ENCODE measurements at places on chromosomes 13 and 19.

DNA sequence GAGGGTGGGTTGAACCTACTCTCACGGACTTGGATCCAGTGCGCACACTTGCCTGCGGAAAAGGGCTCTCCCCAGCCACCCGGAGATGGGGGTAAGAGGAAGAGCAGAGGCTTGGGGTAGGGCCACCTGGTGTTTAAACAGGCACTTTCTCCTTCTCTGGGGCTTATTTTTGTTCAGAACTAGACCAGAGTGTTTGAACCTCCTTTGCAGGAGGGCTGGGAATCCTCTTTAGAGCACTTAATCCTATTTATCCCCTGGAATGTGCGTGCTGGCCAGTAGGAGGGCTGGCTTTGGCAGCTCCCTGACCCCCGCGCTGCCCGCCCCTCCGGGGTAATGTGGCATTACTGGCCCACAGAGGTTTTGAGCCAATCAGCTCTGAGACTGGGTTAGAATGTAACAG is 2.0 kb downstream of the RGS9BP start:
- DNase-seq, result no peak
- H3K27ac ChIP-seq, result no peak overlapping the region
- H3K4me1 ChIP-seq, result peaks cover 21% of the 10 kb centered on the region

- H3K27ac ChIP-seq, result no peak overlapping the region
- H3K4me1 ChIP-seq, result peaks cover 37% of the 10 kb centered on the region
- peaks cover 12% of the 10 kb centered on the region for H3K36me3 ChIP-seq
- DNase-seq, result no peak
- peaks cover 7% of the 10 kb centered on the region for H3K27me3 ChIP-seq
Observed at GRCh38 chr19:58561373-58562121, 3.1 kb upstream of the UBE2M start.

GRCh38 chr19:46809534-46810272 is 21.3 kb upstream of the SLC1A5 start:
- H3K27me3 ChIP-seq, result no peaks in the 10 kb centered on the region
- no peak overlapping the region for H3K27ac ChIP-seq
- no peaks in the 10 kb centered on the region for H3K36me3 ChIP-seq
- H3K4me3 ChIP-seq, result no peak overlapping the region
- H3K4me1 ChIP-seq, result peaks cover 5% of the 10 kb centered on the region

GRCh38 chr13:37342205-37342604 is 236.7 kb upstream of the CSNK1A1L start:
- H3K27ac ChIP-seq, result no peak overlapping the region
- no peaks in the 10 kb centered on the region for H3K27me3 ChIP-seq
- peaks cover 5% of the 10 kb centered on the region for H3K4me1 ChIP-seq
- H3K36me3 ChIP-seq, result no peaks in the 10 kb centered on the region

DNA sequence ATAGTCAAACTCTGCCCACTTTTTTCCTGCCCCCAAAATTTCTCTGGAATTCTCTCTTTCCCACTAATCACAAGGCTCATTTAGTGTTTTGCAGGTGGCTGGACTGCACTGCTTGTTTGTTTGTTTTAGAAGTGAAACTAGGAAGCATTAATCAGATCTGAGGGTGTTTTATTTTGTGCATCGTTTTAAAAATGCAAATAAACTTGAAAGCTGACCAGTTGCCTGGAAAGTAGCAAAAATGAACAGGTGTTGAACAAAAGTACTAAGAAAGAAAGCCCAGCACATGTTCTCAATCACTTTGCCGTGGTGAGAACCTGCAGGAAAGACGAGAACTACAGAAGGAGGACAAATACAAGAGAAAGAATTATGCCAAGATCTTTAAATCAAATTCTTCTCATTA is 365.5 kb downstream of the PCDH9 start:
- no peak for DNase-seq
- peaks cover 12% of the 10 kb centered on the region for H3K4me1 ChIP-seq
- H3K36me3 ChIP-seq, result no peaks in the 10 kb centered on the region
- H3K4me3 ChIP-seq, result no peak overlapping the region

GRCh38 chr19:47081095-47081494 is 32.5 kb downstream of the ZC3H4 start:
- H3K27me3 ChIP-seq, result no peaks in the 10 kb centered on the region
- no peak for DNase-seq
- H3K4me3 ChIP-seq, result no peak overlapping the region
- H3K36me3 ChIP-seq, result peaks cover 10% of the 10 kb centered on the region
- H3K4me1 ChIP-seq, result no peaks in the 10 kb centered on the region

DNA sequence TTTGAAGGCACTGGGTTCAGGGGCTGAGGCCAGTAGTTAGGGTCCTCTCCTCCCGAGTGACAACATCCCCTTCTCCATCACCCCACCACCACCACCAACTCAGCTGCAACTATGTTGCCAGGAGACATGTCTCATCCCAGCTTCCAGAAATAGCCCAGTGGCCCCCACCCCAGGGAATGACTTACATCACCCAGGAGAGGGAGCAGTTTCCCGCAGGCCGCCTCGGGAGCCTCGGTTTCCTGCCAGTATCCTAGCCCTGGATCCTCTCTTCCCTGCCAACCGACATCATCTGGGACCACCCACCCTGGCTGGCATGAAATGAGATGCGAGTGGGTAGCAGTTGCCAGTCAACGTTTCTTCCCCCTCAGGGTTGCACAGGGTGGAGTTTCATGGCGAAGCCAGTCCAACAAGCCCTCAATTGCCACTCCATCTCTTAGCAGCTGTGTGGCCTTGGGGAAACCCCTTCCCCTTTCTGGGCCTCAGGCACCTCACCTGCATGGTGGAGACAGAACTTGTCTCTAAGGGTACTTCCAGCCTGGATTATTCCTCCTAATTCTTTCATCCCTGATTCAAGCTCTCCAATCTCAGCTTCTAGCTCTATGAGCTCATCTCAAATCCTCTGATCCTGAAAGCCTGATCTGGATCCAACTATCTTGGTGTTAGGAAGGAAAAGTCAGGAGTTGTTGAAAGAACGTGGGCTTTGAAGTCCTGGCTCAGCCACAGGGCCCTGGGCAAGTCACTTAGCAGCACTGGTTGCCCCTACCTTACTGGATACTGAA is 3.9 kb upstream of the GSK3A start:
- H3K27ac ChIP-seq, result peak overlapping the region; percentile 24
- H3K4me1 ChIP-seq, result peaks cover 47% of the 10 kb centered on the region
- peak overlapping the region; percentile 92 for H3K4me3 ChIP-seq
- DNase-seq, result no peak
- H3K36me3 ChIP-seq, result peaks cover 2% of the 10 kb centered on the region

DNA sequence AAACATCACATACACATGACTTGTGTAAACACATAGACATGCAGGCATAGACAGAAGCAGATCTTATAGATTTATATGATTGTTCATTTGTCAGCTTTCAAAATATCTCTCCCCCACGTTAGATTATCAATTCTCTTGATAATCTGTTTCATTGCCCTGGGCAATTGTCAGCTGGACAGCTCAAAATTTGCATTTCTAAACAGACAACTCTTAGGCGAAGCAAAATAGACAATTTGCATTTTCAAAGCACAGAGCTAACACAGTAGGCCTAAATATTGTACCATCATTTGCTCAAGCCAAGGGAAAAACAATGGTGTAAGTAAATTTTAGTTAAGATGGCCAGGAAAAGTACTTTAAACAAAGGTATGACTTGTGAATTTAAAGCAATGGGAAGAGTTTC is 24.0 kb upstream of the KBTBD6 start:
- no peak overlapping the region for H3K4me3 ChIP-seq
- no peak overlapping the region for H3K27ac ChIP-seq
- no peaks in the 10 kb centered on the region for H3K27me3 ChIP-seq

DNA sequence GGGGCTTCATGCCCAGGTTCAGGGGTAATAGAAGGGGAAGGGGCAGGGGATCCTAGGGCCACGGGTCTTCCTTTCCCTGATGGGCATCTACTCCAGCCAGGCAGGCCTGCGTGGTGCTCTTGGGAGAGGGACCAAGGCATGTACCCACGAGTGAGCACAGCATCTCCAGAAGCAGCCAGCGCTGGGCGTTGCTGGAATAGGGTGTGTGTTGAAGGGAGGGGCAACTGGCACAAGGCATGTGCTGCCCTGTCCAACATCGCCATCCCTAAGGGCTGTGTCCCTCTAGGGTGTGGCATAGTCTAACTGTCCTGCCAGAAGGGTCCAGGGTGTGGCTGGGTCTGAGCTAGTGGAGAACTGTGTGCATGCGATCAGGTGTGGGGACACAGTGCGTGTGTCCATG is 2.9 kb downstream of the NOTCH3 start:
- no peak overlapping the region for H3K27ac ChIP-seq
- H3K4me1 ChIP-seq, result peaks cover 39% of the 10 kb centered on the region
- no peaks in the 10 kb centered on the region for H3K27me3 ChIP-seq
- peaks cover 10% of the 10 kb centered on the region for H3K36me3 ChIP-seq
- H3K4me3 ChIP-seq, result peak overlapping the region; percentile 90

GRCh38 chr19:57099199-57099661 is 20.6 kb upstream of the USP29 start:
- H3K27me3 ChIP-seq, result no peaks in the 10 kb centered on the region
- H3K4me1 ChIP-seq, result no peaks in the 10 kb centered on the region
- H3K27ac ChIP-seq, result no peak overlapping the region
- peak; percentile 21 for DNase-seq

GRCh38 chr19:31140717-31141116 is 208.5 kb downstream of the TSHZ3 start:
- no peak overlapping the region for H3K4me3 ChIP-seq
- H3K4me1 ChIP-seq, result no peaks in the 10 kb centered on the region
- H3K36me3 ChIP-seq, result no peaks in the 10 kb centered on the region
- no peak overlapping the region for H3K27ac ChIP-seq
- DNase-seq, result no peak

- H3K36me3 ChIP-seq, result peaks cover 9% of the 10 kb centered on the region
- H3K4me3 ChIP-seq, result no peak overlapping the region
- DNase-seq, result no peak
- H3K4me1 ChIP-seq, result peaks cover 36% of the 10 kb centered on the region
- H3K27me3 ChIP-seq, result no peaks in the 10 kb centered on the region
Observed at GRCh38 chr13:74090869-74091605, 43.2 kb downstream of the KLF12 start.

- H3K4me1 ChIP-seq, result no peaks in the 10 kb centered on the region
- no peak overlapping the region for H3K4me3 ChIP-seq
- no peaks in the 10 kb centered on the region for H3K36me3 ChIP-seq
Observed at GRCh38 chr13:87982400-87982799, 311.2 kb downstream of the SLITRK5 start.

DNA sequence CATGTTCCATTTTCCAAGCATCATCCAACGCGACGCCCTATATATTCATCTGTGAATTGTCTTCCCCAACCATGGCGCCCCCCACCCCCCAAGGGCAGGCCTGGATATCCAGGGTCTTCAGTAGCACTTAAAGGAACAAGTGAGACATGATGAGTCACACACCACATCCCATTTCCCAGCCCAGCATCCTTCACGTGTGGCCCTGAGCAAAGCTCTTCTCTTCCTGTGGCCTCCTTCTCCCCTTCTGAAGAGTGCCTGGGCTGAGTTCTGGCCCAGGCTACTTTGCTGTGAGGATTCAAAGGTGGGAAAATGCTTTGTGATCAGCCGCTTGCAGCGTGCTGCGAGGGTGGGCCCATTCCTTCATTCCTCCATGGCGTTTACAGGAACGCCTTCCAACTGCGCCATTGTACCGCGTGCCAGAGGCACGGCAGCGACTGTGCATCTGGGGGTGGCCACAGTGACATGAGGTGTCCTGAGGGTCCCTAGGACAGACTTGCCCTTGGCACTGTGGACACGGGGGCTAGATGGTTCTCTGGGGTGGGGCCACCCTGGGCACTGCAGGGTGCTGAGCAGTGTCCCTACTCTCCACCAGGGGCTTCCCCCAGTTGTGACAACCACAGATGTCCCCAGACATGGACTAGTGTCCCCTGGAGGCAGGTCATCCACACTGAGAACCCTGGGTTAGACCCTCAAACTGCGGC is 11.7 kb downstream of the PLIN4 start:
- no peaks in the 10 kb centered on the region for H3K4me1 ChIP-seq
- H3K27me3 ChIP-seq, result no peaks in the 10 kb centered on the region
- H3K4me3 ChIP-seq, result no peak overlapping the region
- no peak for DNase-seq

- no peaks in the 10 kb centered on the region for H3K36me3 ChIP-seq
- H3K4me3 ChIP-seq, result no peak overlapping the region
- H3K27ac ChIP-seq, result no peak overlapping the region
- no peak for DNase-seq
Observed at GRCh38 chr19:32296694-32297093, 48.7 kb upstream of the ZNF507 start.

DNA sequence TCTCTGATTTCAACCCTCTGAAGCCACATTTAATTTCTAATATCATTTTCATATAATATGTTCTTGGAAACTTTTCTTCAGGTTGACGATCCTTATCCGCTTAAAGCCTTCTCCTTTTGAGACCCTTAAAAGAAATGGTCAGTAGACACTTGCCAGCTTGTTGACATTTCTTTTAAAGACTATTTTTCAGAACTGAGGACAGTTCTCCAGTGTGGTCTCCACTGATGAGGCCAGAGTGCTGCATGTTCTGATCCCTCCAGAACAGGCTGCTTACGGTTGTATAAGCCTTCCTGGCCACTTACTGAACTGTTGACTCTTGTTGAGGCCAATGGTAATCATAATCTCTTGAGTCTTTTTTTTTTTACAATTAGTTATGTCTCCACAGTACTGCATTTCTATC is 477.3 kb downstream of the FGF9 start:
- no peak overlapping the region for H3K27ac ChIP-seq
- no peaks in the 10 kb centered on the region for H3K27me3 ChIP-seq
- H3K4me3 ChIP-seq, result no peak overlapping the region
- H3K36me3 ChIP-seq, result no peaks in the 10 kb centered on the region
- DNase-seq, result no peak
- H3K4me1 ChIP-seq, result no peaks in the 10 kb centered on the region

DNA sequence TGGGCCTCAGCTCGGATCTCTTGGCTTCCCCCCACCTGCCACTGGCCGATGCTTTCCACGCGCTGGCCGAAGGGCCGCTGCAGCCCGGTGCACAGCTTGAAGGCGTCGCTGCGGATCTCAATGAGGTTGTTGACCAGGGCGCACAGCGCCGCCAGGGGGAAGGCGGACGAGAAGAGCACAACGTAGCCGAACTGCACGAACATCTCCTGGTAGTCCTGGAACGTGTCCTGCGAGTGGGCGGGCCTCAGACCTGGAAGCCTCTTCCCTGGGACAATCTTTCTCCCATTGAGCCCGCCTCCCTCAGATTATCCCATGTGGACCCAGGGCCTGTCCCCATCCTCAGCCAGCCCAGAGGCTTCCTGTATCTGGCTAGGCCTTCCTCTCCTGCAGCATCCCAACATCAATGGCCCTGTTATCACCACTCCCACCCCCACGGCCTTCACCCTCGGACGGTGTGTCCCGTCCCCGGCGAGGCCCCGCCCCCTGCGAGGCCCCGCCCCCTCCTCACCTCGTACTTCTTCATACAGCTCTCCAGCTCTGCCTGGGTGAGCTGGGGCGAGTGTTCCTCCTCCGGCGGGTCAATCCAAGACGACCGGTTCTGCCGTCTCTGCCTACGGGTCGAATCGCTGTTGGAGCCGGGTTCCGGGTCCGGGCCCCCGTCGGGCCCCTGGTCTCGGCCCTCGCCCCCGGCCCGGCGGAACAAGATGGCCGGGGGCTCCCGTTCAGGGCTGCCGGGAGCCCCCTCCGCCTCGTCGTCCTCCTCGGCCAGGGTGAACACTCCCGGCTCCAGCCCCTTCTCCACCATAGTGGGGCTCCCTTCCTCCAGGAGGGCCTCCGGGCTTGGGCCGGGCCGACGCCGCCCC is 6.8 kb downstream of the ANO8 start:
- peaks cover 26% of the 10 kb centered on the region for H3K27me3 ChIP-seq
- H3K27ac ChIP-seq, result no peak overlapping the region
- H3K4me1 ChIP-seq, result peaks cover 10% of the 10 kb centered on the region

GRCh38 chr19:32471095-32471494 is 65.5 kb downstream of the DPY19L3 start:
- no peak overlapping the region for H3K27ac ChIP-seq
- no peak for DNase-seq
- peaks cover 5% of the 10 kb centered on the region for H3K36me3 ChIP-seq
- H3K4me3 ChIP-seq, result no peak overlapping the region

All from neural crest cell (in vitro differentiated cells).